ENCODE measurements at places on chromosomes 2 and 18. TPM values are rescaled to one million over a fixed set of nuclear protein-coding genes. Genes with fewer than 3 reads are reported as not detected.
A peak's percentile ranks its signal among the peaks of the same experiment; 100 is the strongest.

GRCh38 chr2:190404487-190404886 lies 3.7 kb upstream of the MFSD6 start:
- no peak overlapping the region for H3K4me3 ChIP-seq
- H3K36me3 ChIP-seq = no peaks in the 10 kb centered on the region
- H3K4me1 ChIP-seq = peaks cover 8% of the 10 kb centered on the region
- DNase-seq = peak; percentile 28
- no peaks in the 10 kb centered on the region for H3K27me3 ChIP-seq
- H3K27ac ChIP-seq = no peak overlapping the region

DNA sequence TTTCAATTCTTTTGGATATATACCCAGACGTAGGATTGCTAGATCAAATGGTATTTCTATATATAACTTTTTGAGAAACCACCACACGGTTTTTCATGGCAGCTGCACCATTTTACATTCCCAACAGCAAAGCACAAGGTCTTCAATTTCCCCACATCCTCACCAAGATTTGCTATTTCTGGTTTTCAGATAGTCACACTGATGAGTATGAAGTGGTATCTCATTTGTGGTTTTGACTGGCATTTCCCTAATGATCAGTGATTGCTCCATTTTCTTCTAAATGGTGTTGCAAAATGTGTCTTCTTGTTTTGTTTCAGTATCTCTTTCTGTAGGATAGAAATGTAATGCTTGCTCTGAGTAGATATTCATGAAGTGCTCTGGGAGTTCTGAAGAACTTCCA lies 52.0 kb downstream of the ANKRD44 start:
- peak overlapping the region; percentile 88 for H3K27ac ChIP-seq
- DNase-seq = no peak
- no peaks in the 10 kb centered on the region for H3K27me3 ChIP-seq
- H3K36me3 ChIP-seq = peaks cover 57% of the 10 kb centered on the region

GRCh38 chr2:37340637-37341036 lies 3.8 kb upstream of the QPCT start:
- H3K27me3 ChIP-seq = peaks cover 37% of the 10 kb centered on the region
- H3K4me3 ChIP-seq = no peak overlapping the region
- H3K4me1 ChIP-seq = peaks cover 26% of the 10 kb centered on the region
- no peaks in the 10 kb centered on the region for H3K36me3 ChIP-seq

DNA sequence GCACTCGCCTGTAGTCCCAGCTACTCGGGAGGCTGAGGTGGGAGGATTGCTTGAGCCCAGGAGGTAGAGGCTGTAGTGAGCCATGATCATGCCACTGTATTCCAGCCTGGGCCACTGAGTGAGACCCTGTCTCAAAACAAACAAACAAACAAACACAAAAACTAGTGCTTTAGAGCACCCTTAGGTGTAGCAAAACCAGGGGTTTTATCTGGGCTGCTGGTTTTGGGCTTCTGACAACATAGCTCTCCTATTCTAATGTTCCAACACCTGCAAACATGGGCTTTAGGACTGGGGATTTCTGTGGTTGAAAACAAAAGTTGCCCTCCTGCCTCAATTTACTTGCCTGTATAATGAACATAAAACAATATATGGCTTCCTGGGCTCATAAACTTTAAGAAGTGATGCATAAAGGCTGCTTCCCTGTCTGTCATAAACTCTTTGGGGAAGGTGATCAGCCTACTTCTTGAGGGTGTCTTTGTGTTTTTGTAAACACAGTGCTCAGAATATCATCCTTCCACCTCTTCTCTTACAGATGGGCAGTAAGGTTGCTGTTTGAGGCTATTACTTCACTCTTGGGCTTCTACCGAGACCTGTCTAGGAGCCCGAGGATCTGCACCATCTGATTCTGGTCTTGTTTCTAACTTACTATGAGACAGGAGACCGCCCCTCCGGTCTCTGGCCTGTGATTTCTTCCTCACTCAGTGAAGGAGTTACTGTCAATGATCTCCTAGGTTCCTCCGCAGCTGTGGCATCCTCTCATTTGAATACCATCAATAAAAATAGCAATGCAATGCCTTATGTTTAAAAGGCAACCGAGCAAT lies 246.5 kb downstream of the MYCN start:
- no peaks in the 10 kb centered on the region for H3K4me1 ChIP-seq
- DNase-seq = no peak
- no peaks in the 10 kb centered on the region for H3K36me3 ChIP-seq
- H3K27ac ChIP-seq = no peak overlapping the region

Gene WDCP
- 20.9 TPM for total RNA-seq
